ENCODE measurements at places on chromosomes 5 and 9. TPM values are rescaled to one million over a fixed set of nuclear protein-coding genes. Genes with fewer than 3 reads are reported as not detected.

Gene WDR36
- total RNA-seq: 28.7 TPM

Gene EEIG1
- 47.9 TPM for total RNA-seq

Gene GARIN3
- total RNA-seq: not detected

Gene IL33
- 2.0 TPM for total RNA-seq

Gene PDE8B
- 9.2 TPM for total RNA-seq

Gene THBS4
- total RNA-seq: 0.48 TPM

Gene NME5
- total RNA-seq: 2.3 TPM

Gene SLC34A3
- 1.8 TPM for total RNA-seq

Gene TRPM6
- 19.0 TPM for total RNA-seq

Gene ELOVL7
- 41.8 TPM for total RNA-seq

Gene CDC20B
- 0.30 TPM for total RNA-seq

Gene SLCO4C1
- total RNA-seq: 20.5 TPM

Gene PCDHGB1
- total RNA-seq: 0.53 TPM

Gene SLC6A3
- total RNA-seq: not detected

Gene SNCAIP
- total RNA-seq: 19.1 TPM

Gene OLFM1
- 4.8 TPM for total RNA-seq

Gene PDE6A
- total RNA-seq: 3.6 TPM

Gene C5orf47
- not detected for total RNA-seq

Gene IZUMO3
- not detected for total RNA-seq

Gene FAM221B
- total RNA-seq: not detected

Gene IL3
- total RNA-seq: 0.37 TPM

Gene AK8
- 1.8 TPM for total RNA-seq

Measured in hepatocyte (in vitro differentiated cells).